Activated CD4-positive, alpha-beta T cell treated with anti-CD3 and anti-CD28 coated beads for 4 hours (primary cell): ENCODE measurements at places on chromosomes 1 and 21.

DNA sequence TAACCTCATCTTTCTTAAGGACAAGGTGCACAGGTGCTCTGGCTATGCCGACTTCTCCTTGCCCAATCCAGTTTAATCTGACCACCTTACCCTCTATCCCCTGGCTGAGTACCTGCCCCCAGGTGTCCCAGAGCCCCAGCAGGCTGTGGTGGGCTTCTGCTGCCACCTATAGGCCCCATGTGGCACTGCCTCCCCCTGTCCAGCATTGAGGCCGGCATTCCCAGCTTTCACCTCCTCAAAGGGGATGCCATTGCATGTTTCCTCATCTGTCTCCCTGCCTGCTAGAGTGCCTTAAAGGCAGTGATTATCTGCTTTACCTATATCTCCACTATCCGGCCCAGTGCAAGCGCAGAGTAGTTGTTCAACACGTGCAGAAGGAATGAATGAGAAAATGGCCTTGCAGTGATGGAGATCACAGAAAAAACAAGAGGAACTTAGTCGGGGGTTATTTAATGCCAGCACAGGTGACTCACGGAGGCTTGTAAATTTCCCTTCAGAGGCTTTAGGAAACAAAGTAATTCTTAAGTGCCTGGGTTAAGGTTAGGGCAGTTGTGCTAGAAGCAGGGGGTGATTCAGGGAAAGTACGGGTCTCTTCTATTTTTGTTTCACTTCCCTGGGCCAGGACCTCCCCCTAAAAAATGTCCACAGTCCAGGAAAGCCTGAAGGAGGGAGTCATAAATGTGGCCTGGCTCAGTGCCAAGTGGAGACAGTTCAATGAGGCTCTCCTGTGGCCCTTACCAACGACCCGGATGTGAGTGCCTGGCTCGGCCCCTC is 131.8 kb upstream of the NGF start:
- peak; percentile 14 for DNase-seq

DNA sequence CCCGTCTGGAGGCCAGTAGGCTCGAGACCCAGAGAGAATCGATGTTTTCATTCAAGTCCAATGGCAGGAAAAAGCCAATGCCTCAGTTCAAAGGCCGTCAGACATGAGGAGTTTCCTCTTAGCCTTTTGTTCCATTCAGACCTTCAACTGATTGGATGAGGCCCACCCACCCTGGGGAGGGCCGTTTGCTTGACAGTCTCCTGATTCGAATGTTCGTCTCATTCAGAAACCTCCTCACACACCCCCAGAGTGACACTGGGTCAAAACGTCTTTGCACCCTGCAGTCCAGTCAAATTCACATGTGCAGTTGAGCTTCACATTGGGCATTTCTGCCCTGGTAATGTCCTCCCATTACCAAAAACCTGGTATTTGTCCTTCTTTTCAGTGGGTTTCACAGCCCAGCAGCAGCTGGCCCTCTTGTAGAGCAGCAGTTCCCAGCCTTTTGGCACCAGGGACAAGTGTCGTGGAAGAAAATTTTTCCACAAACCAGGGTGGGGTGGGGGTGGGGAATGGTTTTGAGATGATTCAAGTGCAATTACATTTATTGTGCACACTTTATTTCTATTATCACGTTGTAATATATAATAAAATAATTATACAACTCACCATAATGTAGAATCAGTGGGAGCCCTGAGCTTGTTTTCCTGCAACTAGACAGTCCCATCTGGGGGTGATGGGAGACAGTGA is 40.1 kb downstream of the RSPH1 start:
- no peak for DNase-seq

DNA sequence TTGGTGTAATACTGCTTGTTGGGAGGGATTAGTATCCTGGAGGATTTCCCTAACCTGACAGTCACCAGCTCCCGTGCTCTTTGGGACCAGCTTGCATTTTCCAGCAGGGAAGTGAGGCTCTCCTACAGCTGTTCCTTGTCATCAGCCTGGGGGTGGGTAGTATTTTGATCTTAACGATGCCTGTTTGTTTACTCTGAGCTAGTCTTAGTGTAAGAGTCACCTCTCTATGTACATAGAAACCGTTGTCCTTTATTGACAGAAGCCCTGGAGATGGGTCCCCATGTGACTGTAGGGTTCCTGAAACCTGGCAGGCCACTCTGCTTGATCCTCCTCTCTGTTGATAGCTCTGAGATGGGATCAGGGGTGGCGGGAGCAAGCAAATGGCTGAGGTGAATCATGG is 58.0 kb downstream of the ACP6 start:
- DNase-seq, result no peak

DNA sequence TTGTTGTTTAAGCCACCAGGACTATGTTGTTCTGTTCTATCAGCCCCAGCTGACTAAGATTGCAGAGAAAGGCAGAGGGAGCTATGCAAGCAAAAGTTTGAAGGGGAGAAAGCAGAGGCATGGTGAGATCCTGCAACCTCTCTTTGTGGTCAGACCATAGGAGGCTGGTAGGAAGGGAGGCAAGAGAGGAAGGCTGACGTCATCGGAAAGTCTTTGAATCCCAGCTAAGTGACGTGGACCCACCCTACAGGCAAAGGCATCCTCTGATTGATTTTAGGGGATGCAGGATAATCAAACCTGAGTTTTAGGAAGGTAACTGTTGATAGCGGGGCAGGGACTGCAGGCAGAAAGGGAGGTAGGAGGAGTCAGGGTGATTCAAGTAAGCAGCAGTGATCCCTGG is 23.3 kb upstream of the TNNI1 start:
- DNase-seq, result no peak

DNA sequence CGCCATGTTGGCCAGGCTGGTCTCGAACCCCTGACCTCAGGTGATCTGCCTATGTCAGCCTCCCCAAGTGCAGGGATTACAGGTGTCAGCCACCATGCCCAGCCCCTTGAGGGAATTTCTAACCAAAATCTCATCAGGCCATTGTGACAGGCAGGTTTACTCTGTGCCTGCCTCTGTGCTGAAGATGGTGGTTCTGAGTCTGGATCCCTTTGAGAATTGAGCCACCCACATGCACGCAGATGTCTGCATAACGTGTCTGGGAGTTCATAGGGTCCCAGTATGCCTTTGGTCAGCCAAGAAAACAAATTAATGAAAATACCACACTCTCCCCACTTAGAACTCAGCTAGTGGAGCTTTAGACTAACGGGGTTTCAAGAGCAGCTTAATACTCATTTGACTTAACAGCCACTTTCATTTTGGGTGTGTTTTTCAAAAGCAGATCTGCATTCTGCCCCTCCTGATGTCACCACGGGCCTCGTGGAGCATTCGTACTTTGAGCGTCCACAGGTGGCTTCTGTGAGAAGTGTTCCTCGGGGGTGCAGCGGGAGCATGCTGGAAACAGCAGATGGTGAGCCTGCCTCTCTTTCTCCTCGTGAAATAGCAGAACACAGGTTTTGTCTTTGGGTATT is 45.3 kb downstream of the DIP2A start:
- DNase-seq, result no peak

- DNase-seq, result no peak
These were observed 159.0 kb downstream of the MIS18A start for GRCh38 chr21:32119811-32120210.

DNA sequence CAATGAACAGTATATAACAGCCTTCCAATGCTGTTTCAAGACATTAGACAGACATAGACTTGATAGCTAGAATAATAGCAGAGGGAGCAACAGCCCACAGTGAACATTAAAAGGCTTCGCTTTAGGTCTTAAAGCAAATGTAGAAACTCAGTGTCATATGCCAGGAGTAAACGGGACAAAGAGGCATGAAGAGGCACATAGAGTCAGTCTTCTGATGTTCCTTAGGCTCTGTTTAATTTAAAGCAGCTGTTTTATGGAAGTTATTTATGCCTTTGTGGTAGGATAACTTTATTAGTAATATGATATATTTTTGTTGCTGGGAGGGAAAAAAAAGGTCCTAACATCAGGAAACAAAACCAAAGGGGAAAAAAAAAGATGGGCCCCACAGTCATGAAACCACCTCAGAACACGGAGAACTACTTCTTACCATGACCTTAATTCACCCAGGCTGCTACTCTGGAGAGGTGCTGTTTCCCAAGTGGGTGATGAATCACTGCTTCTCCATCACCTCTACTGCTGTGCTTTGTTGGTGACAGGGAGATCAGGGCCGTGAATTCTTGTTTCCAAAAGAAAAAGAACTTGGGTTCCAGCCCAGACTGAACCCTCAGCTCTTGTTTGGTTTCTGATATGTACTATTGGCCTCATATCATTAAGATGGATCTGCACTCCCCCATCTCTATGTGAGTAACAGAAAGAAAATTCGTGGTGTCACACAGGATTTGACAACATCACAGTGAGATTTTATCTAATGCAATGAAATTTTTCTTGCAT is 616.9 kb downstream of the KIF26B start:
- DNase-seq, result no peak

- DNase-seq, result no peak
These were observed 30.3 kb upstream of the PLCH2 start for GRCh38 chr1:2445823-2446215.

DNA sequence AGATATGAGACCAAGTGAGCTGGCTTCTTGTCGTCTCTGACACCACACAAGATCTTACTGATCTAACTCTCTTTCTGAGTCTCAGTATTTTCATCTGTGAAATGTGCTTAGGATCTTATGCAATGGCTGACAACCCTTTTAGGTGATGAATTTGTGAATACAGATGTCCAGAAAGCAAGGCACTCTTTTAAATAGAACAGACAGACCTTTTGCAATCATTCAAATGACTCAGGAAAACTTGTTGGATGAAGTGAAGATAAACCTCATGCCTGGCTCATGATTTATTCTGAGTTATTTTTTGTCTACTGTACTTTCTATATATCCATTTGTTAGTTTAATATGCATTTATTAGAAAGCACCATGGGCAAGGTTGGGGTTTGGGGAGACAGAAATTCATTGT is 411.3 kb downstream of the PTPRU start:
- no peak for DNase-seq

GRCh38 chr1:93707956-93708355 is 26.3 kb upstream of the BCAR3 start:
- DNase-seq, result no peak

GRCh38 chr1:77888781-77889642 is 588 bp downstream of the NEXN start:
- DNase-seq, result no peak

DNA sequence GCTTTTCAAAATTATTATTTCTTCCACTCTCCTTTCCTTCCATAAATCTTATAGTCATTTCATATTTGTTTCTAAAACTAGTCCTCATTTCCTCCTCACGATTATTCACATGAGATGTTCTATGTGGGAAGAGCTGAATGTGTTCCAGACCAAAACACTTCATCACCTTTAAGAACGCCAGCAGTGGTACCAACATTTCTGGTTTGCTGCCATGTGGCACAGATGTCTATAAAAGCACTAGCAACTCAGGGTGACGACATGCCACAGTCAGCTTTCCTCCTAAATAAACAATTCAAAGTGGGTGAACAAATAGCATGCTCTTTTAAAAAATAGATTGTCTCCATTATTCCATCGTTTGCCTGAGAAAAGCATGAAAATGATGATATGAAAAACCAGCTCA is 1217.8 kb upstream of the ADGRL2 start:
- DNase-seq, result no peak

- no peak for DNase-seq
These were observed 35.1 kb upstream of the LRRC39 start for GRCh38 chr1:100213141-100213540.

- peak; percentile 26 for DNase-seq
These were observed 36.8 kb upstream of the DUSP10 start for GRCh38 chr1:221778535-221779142.

DNA sequence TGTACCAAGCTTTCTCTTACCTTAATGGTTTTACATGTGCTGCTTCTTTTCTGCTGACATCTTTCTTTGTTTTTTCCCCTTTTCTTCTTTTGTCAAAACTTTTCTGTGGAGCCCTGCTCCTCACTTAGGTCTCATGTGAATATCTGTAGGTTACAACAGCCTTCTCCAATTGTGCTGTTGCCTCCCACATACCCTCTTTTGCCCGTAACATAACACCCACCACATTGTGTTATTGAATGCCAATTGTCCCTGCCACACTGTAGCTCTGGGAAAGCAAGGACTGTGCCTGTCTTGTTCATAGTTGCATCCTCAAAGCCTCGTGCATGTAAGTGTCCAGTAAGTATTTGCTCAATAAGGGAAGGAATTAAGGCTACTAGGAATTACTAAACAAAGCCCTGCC is 46.3 kb upstream of the AKT3 start:
- DNase-seq, result no peak

DNA sequence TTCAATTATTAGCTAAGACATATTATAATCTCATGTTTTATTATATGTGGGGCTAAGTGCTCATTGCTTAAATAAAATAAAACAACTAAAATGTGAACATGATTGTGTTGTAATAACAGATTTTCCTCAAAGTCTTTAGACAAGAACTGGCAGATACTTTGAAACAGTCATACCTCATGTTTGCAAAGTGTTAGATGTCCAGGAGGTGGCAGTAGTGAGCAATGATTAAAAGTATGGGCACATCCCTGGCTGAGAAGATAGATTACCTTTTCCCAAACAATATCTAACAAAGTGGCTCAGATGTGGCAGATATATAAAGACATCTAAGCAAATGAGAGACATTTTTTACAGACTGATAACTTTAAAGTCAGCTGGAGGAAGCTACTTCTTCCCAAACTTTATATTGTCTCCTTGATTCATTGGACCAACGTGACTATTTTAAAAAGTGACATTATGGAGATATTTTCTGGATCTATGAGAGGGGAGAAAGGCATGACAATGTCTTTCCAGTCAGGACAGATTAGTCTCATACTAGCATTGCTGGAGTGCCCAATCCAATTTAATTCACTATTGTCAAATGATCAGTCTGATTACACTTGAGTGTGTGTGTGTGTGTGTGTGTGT is 269.8 kb downstream of the S1PR1 start:
- DNase-seq, result peak; percentile 26

- no peak for DNase-seq
These were observed 107.8 kb upstream of the VAV3 start for GRCh38 chr1:108072776-108073175.

GRCh38 chr1:119702384-119702783 is 9.3 kb upstream of the PHGDH start:
- no peak for DNase-seq

GRCh38 chr1:206963740-206964139 is 6.5 kb downstream of the FCAMR start:
- DNase-seq, result no peak
